ENCODE measurements at places on chromosomes 2 and 18. TPM values are rescaled to one million over a fixed set of nuclear protein-coding genes. Genes with fewer than 3 reads are reported as not detected.

UGT1A8 gene
- total RNA-seq = not detected

CFAP53 gene
- 1.4 TPM for total RNA-seq

BMP10 gene
- total RNA-seq = not detected

ALPP gene
- not detected for total RNA-seq

METAP1D gene
- total RNA-seq = 9.5 TPM

EFEMP1 gene
- 2.8 TPM for total RNA-seq

UGT1A10 gene
- not detected for total RNA-seq

CRYGD gene
- 1.7 TPM for total RNA-seq

ABCA12 gene
- 0.47 TPM for total RNA-seq

LIMS4 gene
- 0.31 TPM for total RNA-seq

RAX gene
- not detected for total RNA-seq

GALNT3 gene
- total RNA-seq = 5.3 TPM

STARD6 gene
- not detected for total RNA-seq

STAT4 gene
- total RNA-seq = 1.2 TPM

PDE11A gene
- total RNA-seq = 1.7 TPM

GAD1 gene
- total RNA-seq = 58.2 TPM

UPP2 gene
- 1.7 TPM for total RNA-seq

STEAP3 gene
- not detected for total RNA-seq

SLC9A4 gene
- 0.62 TPM for total RNA-seq

CRYGC gene
- total RNA-seq = not detected

ZAP70 gene
- total RNA-seq = 1.1 TPM

AKAIN1 gene
- total RNA-seq = 3.6 TPM

SOWAHC gene
- total RNA-seq = 44.0 TPM

ZNF638 gene
- 399 TPM for total RNA-seq

EDAR gene
- not detected for total RNA-seq

EFHD1 gene
- total RNA-seq = 1.1 TPM

IL1R2 gene
- not detected for total RNA-seq

RAB6C gene
- 0.78 TPM for total RNA-seq

ALMS1 gene
- total RNA-seq = 76.0 TPM

CNDP1 gene
- total RNA-seq = 0.16 TPM

STON1 gene
- 9.4 TPM for total RNA-seq

NLRC4 gene
- total RNA-seq = 0.62 TPM

RBFA gene
- 58.6 TPM for total RNA-seq

SEC11C gene
- total RNA-seq = 56.0 TPM

TACR1 gene
- 0.47 TPM for total RNA-seq

CASP8 gene
- 2.2 TPM for total RNA-seq

All from occipital lobe (tissue), 3 donors.